ENCODE measurements at places on chromosomes 3 and 15. TPM values are rescaled to one million over a fixed set of nuclear protein-coding genes. Genes with fewer than 3 reads are reported as not detected.

Gene NR2E3
- total RNA-seq = not detected

Gene EFL1
- 17.3 TPM for total RNA-seq

Gene TXNRD3
- 18.9 TPM for total RNA-seq

Gene KLF13
- 235 TPM for total RNA-seq

Gene COL7A1
- 22.2 TPM for total RNA-seq

Gene SLC38A3
- not detected for total RNA-seq

- peaks cover 43% of the 10 kb centered on the region for H3K36me3 ChIP-seq
- DNase-seq = no peak
- H3K4me1 ChIP-seq = peaks cover 43% of the 10 kb centered on the region
- no peaks in the 10 kb centered on the region for H3K27me3 ChIP-seq
- H3K27ac ChIP-seq = peak overlapping the region; percentile 20
- H3K4me3 ChIP-seq = peak overlapping the region; percentile 87
These were observed 3.3 kb downstream of the TMEM115 start for GRCh38 chr3:50355829-50356552.

- no peaks in the 10 kb centered on the region for H3K4me1 ChIP-seq
- H3K36me3 ChIP-seq = no peaks in the 10 kb centered on the region
These were observed 16.3 kb upstream of the MB21D2 start for GRCh38 chr3:192933779-192934460.

DNA sequence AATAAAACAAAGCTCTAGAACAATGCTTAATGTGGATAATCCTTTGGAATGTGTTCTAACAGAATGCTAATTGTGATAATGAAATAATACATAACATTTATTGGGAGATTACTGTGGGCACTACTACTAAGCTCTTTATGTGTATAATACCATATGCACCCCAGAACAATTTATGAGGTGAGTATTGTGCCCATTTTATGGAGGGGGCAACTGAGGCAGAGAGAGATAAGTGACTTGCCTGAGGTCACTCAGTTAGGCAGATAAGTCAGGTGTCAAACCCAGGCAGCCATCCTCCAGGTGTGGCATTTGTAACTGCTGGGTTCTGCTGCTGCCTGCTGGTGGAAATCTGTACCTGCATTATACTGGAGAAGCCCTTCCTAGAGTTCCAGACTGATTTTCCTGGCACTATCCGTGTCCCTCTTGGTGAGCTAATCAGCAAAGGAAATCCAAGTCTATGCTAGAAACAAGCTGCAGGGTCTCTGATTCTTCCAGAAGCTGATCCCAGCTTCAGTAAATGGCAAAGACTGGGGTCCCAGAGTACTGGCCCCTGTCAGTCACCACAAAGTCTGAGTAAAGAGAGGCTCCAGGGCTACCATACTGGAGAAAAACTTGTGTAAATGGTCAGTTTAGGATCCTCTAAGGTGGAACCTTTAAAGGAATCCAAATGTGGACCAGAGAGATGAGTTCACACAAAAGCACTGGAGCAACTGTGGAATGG, 22.6 kb upstream of the RBP1 start:
- H3K36me3 ChIP-seq = no peaks in the 10 kb centered on the region
- no peak overlapping the region for H3K27ac ChIP-seq
- H3K4me1 ChIP-seq = no peaks in the 10 kb centered on the region
- no peak overlapping the region for H3K4me3 ChIP-seq

DNA sequence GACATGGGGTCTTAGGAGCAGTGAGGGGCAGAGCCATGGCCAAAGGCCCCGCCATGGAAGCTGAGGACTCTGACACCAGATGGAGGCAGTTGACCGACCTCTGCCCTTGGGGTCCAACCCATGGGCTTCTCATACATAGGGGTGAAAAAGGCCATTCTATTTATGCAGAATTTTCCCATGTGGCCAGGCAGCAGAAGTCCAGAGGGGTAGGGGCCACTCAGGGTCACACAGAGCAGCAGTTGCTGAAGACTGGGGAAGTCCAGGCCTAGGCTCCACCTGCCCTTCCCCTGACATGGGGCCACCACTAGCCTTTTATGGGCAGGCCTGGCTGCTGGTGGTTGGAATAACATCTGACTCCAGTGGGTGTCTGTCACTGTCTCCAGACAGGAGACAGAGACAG, 6.4 kb downstream of the PRSS50 start:
- no peak overlapping the region for H3K27ac ChIP-seq
- no peaks in the 10 kb centered on the region for H3K4me1 ChIP-seq
- DNase-seq = no peak
- H3K36me3 ChIP-seq = no peaks in the 10 kb centered on the region

DNA sequence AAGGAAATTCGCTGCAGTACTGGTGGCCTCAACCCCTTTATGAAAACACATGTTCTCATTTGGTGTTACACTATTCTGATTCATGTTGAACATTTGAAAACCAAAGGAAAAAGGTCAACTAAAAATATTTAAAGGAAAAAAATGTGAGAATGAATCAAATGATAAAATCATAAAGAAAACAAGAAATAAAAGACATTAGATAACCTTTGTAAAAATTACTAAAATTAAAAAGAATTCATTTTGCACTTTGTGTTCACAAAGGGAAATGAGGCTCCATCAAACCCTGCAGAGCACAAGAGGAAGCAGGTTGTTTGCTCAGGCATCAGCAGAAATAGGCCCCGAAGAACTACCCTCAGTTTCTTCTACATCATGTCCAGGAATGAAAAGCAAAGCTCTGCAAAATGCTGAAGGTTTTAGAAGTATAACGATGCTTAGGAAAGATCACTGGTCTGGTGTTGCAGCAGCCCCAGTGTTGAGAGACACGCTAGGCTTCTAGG, 41.2 kb downstream of the MAP4 start:
- H3K27me3 ChIP-seq = no peaks in the 10 kb centered on the region
- peaks cover 10% of the 10 kb centered on the region for H3K4me1 ChIP-seq
- H3K36me3 ChIP-seq = peaks cover 5% of the 10 kb centered on the region

DNA sequence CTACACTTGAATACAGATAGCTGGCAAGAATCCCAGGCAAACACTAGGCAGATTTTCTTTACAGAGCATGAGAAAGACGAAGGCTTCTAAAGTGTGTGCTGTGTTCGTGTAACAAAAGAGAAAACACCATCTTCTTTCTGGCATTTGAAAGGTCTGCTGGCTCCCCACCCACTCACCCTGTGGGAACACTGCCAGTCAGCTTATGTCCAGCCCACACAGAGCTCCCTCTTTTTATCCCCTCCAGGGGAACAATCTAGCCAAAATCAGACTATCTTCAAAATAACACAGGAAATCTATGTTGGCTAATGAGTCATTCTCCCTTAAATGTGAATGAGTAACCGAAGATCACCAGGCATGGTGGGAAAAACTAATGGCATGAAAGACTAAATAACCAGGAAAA, 45.6 kb upstream of the PAQR5 start:
- DNase-seq = no peak
- H3K4me3 ChIP-seq = no peak overlapping the region
- H3K27me3 ChIP-seq = no peaks in the 10 kb centered on the region
- H3K27ac ChIP-seq = no peak overlapping the region

DNA sequence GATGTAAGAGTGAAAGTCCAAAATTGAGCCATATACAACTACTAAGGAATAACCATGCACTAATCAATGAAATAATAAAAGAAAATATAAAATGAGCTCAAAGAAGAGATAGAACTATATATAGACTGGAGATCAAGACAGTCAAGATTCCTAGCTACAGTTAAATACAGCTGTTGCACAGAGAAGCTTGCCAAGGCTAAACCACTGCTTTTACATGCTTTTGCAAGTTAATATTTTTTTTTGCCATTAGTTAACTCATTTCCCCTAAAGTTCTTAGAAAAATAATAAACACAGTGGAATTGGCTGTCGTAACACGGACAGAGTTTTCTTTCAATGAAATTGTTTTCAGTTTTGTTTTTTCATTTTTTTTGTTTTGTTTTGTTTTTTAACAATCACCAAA, 123.0 kb downstream of the VGLL3 start:
- H3K4me3 ChIP-seq = no peak overlapping the region
- no peak for DNase-seq
- H3K36me3 ChIP-seq = no peaks in the 10 kb centered on the region
- no peaks in the 10 kb centered on the region for H3K27me3 ChIP-seq
- H3K4me1 ChIP-seq = no peaks in the 10 kb centered on the region
- no peak overlapping the region for H3K27ac ChIP-seq

DNA sequence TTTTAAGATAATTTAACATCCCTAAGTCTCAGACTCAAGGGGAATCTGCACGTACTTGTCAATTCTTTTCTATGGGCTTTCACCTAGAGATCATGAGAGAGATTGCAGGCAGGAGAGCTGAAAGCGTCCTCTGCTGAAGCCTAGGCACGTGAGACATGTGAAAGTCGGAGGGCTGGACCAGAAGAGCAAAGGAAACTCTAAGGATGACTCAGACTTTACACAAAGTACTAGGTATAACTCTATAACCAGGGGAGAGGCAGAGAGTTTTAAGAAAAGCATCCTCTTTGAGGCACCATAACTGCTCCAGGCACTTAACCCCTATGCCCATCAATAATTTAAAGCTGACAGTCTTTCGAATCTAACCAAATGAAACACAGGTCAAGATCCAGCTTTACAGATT, 436.6 kb downstream of the VGLL3 start:
- no peaks in the 10 kb centered on the region for H3K36me3 ChIP-seq
- H3K4me3 ChIP-seq = no peak overlapping the region
- no peaks in the 10 kb centered on the region for H3K4me1 ChIP-seq
- DNase-seq = no peak
- no peaks in the 10 kb centered on the region for H3K27me3 ChIP-seq
- no peak overlapping the region for H3K27ac ChIP-seq

DNA sequence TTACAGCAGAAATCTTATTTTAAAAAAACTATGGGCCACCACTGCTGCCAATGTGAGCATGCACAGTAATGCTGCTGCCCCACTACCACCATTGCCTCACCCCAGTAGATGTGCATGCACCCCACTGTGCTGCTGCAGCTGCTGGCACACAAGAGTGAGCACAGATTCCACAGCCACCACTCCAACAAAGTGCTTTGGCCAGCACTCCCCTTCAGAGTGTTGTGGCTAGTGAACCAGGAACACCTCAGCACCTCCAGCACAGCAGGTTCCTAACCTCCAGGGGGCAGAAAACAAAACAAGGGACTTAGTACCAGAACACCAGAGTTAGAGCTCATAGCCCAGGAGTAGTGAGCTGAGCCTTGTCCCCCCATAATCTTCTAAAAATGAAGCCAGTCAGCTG, 629.6 kb downstream of the PYDC2 start:
- no peaks in the 10 kb centered on the region for H3K27me3 ChIP-seq
- DNase-seq = no peak
- no peaks in the 10 kb centered on the region for H3K4me1 ChIP-seq
- no peak overlapping the region for H3K4me3 ChIP-seq

- H3K4me3 ChIP-seq = no peak overlapping the region
- no peak for DNase-seq
- peak overlapping the region; percentile 90 for H3K27ac ChIP-seq
- H3K4me1 ChIP-seq = peaks cover 5% of the 10 kb centered on the region
- H3K27me3 ChIP-seq = no peaks in the 10 kb centered on the region
These were observed 118.3 kb upstream of the GALNT15 start for GRCh38 chr3:16056217-16056616.

GRCh38 chr3:149579838-149580542, 77.8 kb downstream of the WWTR1 start:
- peak overlapping the region; percentile 93 for H3K27ac ChIP-seq
- H3K36me3 ChIP-seq = no peaks in the 10 kb centered on the region
- no peaks in the 10 kb centered on the region for H3K27me3 ChIP-seq
- DNase-seq = no peak

DNA sequence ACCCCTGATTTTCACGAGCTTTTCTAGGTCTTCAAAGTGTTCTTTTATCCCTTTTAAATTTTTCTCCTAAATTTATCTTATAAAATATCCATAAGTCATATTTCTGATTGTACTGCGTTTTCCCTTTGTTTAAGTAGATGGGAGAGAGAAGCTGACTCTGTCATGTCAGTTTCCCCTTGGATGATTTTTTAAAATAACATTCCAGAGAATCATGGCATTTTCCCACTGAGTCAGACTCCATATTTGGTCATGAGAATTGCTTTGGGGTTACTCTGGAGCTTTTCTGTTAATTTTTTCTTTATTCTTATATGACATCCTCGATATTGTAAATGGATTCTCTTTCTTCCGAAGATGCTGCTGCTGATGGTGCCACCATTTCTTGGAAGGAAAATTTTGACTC, 28.6 kb upstream of the UMPS start:
- DNase-seq = no peak
- no peak overlapping the region for H3K4me3 ChIP-seq
- H3K27ac ChIP-seq = no peak overlapping the region
- H3K4me1 ChIP-seq = no peaks in the 10 kb centered on the region
- peaks cover 15% of the 10 kb centered on the region for H3K36me3 ChIP-seq

- no peaks in the 10 kb centered on the region for H3K36me3 ChIP-seq
- no peak for DNase-seq
- H3K4me3 ChIP-seq = no peak overlapping the region
- H3K4me1 ChIP-seq = no peaks in the 10 kb centered on the region
These were observed 260.0 kb upstream of the LYSMD4 start for GRCh38 chr15:99993262-99993661.

DNA sequence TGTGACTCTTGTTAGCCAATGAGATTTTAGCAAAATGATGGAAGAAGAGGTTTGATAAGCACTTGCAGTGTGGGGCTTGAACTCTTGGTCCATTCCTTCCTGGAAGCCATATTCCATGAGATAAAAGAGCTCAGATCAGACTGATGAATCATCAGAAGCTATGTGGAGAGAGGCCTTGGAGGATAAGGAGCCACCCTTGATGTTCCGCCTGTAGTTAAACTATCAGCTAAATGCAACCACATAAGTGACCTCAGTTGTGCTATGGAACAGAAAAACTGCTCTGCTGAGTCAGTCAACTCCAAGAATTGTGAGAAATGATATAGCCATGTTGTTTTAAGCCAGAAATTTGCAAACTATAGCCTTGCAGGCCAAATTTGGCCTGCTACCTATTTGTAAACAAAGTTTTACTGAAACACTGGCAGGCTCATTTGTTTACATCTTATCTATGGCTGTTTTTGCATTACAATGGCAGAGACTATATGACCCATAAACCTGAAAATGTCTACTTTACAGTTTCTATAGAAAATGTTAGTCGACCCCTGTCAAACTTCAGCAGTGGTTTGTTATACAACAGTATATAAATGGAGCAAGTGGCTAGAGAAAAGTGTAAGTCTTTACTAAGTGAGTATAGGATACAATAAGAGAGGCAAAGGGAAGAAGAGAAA, 27.6 kb upstream of the GAP43 start:
- no peak overlapping the region for H3K27ac ChIP-seq
- H3K27me3 ChIP-seq = no peaks in the 10 kb centered on the region
- no peak overlapping the region for H3K4me3 ChIP-seq
- DNase-seq = no peak

GRCh38 chr3:81760215-81760614, 1.2 kb downstream of the GBE1 start:
- H3K27me3 ChIP-seq = no peaks in the 10 kb centered on the region

GRCh38 chr3:13517253-13517977, 31.5 kb upstream of the FBLN2 start:
- H3K27ac ChIP-seq = peak overlapping the region; percentile 77
- no peak overlapping the region for H3K4me3 ChIP-seq
- H3K36me3 ChIP-seq = no peaks in the 10 kb centered on the region
- H3K4me1 ChIP-seq = peaks cover 27% of the 10 kb centered on the region
- peak; percentile 78 for DNase-seq

DNA sequence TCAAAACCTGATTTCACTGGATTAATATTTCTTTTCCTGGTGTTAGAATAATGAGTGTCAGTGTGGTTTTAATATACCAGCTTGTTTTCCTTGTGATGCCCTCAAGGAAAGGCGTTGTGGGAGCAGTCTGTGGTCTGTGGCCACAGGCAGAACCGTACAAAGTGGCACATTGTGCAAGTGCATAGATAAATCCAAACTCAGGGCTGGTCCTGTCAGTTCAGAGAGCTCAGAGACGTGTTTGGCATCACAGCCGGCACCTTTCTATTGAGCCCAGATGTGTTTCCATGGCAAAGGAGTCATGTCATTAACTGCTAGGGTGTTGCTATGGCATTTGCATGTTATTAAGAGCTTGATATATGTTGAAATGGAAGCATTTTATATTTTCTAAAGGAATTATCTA, 289.9 kb upstream of the RASGRP1 start:
- no peak overlapping the region for H3K27ac ChIP-seq
- no peak for DNase-seq
- H3K27me3 ChIP-seq = no peaks in the 10 kb centered on the region
- H3K4me1 ChIP-seq = no peaks in the 10 kb centered on the region
- H3K4me3 ChIP-seq = no peak overlapping the region

Data from ascending aorta (tissue), 2 donors.